Keratinocyte (primary cell): ENCODE measurements at places on chromosomes 5 and 9.

DNA sequence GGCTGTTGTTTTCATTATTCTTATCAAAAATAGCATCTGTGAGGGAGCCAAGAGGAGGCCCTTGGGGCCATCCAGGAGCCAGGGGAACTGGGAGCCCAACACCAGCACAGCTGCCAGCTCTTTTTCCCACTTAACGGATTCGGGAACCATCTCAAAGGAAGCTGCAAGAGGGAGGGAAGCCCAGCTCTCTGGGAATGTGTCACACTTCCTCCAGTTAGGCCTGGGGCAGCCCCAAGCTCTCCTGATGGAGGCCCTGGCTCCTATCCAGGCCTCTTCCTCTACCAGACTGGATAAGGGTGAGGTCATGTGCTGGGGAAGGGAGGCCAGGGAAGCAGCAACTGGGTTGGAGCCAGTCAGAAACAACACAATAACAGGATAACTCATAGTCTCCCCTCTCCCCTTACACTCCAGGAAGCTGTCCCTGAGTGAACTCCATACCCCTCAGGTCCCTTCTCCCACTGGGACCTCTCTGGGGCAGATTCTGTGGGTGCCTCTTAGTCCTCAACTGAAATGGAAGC lies 12.7 kb downstream of the CSF2 start:
- DNase-seq, result peak; percentile 90
- H3K4me3 ChIP-seq, result no peak overlapping the region
- peaks cover 34% of the 10 kb centered on the region for H3K4me1 ChIP-seq
- peaks cover 3% of the 10 kb centered on the region for H3K27me3 ChIP-seq

- H3K27ac ChIP-seq, result no peak overlapping the region
- no peak for DNase-seq
- H3K4me1 ChIP-seq, result no peaks in the 10 kb centered on the region
- no peaks in the 10 kb centered on the region for H3K36me3 ChIP-seq
- H3K4me3 ChIP-seq, result no peak overlapping the region
These were observed 262.9 kb downstream of the IRX1 start for GRCh38 chr5:3858524-3858923.

GRCh38 chr9:121123816-121124535 lies 49.2 kb downstream of the CNTRL start:
- peaks cover 14% of the 10 kb centered on the region for H3K4me1 ChIP-seq
- no peaks in the 10 kb centered on the region for H3K27me3 ChIP-seq
- no peak overlapping the region for H3K4me3 ChIP-seq

GRCh38 chr5:96602776-96603175 lies 59.4 kb upstream of the CAST start:
- H3K4me3 ChIP-seq, result no peak overlapping the region
- no peak for DNase-seq
- no peaks in the 10 kb centered on the region for H3K4me1 ChIP-seq
- H3K27me3 ChIP-seq, result no peaks in the 10 kb centered on the region
- no peak overlapping the region for H3K27ac ChIP-seq
